Right ventricle myocardium superior (tissue), 1 donor: ENCODE measurements at places on chromosomes 11 and 22. TPM values are rescaled to one million over a fixed set of nuclear protein-coding genes. Genes with fewer than 3 reads are reported as not detected.

DNA sequence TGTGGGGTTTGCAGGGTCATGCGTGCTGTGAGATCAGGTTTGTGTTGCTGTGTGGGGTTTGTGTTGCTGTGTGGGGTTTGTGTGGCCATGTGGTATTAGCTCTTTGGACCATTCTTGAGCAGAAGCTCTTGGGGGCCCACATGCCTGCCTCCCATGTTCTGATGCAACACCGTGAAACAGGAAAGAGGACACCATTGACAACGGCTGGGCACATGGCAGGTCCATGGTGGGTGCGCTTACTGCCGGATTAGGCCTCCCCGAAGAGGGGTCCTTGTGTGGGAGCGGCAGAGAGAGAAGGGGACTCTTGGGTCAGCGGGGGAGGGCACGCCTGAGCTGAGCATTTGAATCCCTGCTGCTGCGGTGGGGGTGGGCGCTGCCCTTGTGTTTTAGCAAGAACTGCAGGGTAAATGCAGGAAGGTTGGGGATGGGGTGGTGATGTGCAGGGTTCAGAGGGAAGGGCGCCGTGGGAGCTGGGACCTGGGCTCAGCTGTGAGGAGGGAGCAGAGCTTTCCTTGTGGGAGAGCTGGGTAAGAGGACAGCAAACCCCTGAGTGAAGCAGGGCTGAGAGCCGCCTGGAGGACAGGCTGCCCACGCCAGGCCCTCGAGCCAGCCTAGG is 361.5 kb downstream of the TBC1D22A start:
- peak; percentile 16 for DNase-seq

DNA sequence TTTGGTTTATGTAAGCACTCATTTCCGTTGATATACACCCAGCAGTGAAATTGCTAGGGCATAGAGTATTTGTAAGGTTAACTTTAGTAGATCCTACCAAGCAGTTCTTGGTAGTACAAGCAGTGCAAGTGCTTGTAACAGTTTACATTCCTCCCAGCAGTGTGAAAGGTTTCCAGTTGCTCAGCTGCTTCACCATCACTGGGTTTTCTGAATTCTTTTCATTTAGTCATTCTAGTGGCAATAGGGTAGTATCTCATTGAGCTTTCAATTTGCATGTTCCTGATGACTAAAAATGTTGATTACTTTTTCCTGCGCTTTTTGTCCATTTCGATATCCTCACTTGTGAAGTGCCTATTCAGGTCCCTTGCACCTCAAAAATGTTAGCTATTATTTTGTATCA is 34.3 kb downstream of the ZNF202 start:
- DNase-seq: no peak

DNA sequence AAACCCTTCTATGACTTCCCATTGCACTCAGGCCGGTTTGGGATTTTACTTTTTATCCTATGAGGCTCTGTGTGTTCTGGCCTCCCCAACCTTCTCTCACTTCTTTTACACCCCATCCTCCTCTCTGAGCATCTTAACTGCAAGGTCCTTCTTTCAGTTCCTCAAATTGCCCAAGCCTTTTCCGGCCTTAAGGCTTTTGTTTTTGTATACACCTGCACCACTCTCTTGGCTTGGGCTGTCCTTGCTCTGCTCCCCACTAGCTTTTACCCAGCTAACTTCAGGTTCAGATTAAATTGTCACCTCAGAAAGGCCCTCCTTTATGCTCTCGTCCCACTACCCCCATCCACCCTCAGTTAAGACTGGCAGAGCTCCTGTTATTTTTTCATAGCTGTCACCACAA is 55.5 kb downstream of the FAM83F start:
- no peak for DNase-seq

GRCh38 chr11:47241841-47242301 is 6.7 kb downstream of the ACP2 start:
- no peak for DNase-seq

DNA sequence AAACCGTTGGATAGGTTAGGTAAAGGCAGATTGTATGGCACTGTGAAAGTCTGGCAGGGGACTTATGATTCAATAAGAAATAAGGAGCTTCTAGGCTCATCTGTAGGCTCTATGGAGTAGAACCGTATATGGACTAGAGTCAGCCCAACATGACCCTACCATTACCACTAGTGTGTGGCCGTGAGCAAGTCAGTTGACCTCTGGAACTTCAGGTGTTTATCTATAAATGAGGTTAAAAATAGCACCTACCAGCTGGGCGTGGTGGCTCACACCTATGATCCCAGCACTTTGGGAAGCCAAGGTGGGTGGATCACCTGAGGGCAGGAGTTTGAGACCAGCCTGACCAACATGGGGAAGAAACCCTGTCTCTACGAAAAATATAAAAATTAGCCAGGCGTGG is 4.4 kb downstream of the HINFP start:
- DNase-seq: no peak

DNA sequence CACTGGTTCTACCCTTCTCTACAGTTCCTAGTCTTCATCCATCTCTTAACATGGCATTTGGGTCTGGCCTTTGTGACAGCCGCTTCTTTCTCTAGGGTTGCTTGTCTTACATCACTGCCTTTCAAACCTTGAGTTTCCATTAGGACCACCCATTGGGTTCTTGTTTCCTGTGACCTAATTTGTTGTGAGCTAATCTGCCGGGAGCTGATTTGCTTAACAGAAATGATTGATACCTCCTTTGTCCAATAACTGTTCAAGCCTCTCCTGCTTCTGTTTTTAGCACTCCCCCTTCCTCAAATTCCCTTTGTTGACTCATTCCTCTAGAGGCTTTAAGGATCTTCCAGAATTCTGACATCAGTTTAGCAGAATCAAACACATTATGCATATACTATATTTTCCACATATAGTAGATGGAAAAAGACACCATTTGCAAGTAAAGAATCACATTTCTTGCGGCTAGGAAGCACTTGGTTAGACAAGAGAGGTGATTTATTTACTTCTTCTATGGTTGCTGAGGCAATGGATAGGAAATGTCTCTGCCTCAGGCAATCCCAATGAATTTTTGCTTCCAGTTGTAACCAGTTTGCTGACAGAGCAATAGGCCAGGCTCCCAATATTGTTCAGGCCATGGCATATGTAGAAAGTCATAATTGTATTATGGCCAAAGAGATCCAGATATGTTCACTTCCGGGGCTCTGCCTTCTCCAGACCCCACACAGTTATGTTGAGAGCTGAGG is 130.7 kb downstream of the SNX19 start:
- DNase-seq: no peak

DNA sequence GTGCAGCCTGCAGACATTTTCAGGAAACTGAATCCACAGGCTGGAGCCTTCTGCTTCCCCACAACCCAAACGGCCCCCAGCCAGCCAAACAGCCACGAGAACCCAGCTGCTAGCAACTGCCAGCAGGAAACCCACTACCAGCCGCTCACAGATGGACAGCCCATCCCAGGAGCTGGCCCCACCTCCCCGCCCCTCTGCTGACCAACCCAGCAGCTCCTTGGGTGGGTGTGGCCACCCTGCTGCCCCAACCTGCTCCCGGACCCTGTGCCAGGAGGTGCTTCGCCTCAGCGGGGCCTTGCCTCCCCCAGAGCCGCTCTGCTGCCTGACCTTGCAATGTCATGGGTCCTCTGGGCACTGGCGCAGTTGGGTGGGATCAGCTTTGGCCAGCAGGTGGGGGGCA is 8.2 kb upstream of the CCDC188 start:
- DNase-seq: no peak

DNA sequence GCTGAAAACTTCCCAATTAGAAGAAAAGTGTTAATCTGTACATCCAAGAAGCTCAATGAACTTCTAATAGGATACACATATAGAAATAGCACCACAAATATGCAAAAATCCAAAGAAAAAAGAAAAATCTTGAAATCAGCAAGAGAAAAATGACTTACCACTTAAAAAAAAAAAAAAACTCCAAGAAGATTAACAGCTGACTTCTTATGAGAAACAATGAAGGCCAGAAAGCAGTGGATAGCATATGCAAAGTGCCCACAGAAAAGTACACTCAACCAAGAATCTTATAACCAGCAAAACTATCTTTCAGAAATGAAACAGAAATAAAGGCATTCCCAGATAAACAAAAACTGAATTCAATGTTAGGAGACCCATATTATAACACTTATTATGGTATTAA is 29.9 kb upstream of the OR5B12 start:
- DNase-seq: no peak

GRCh38 chr22:35476341-35476740 is 64.3 kb upstream of the RASD2 start:
- DNase-seq: no peak

DNA sequence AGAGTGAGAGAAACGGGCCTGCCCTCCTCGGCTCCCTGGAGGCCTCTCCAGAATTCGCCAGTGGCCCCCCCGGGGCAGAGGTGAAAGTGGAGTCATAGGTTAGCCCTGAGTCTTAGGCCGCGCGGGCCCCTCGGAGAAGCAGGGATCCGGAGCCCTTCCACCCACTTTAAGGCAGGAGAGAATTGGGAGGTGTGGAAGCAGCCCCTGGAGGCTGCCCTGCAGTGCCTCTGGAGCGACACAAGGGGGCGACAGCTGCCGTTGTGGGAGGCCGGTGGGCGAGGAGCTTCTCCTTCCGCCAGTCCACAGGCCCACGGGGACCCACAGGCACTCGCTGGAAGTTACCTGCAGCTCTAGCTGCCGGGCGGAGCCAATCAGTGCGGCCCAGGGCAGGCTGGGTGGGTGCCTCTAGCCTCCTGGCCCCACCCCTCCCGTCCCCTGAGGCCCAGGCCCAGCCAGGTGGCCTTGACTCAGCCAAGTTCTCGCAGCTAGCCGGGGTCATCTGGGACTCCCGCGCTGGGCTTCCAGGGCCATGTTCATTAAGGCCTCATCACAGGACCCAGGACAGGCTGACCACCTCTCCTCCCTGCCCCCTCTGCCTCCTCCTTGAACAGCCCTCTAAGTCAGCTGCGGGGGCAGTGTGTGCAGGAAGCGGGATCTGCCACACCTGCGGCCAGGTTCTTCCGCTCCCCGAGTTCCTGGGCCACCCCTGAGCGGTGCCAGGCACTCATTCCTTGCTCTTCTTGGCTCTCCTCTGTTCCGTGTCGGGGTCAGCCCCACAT is 5.0 kb downstream of the DGKZ start:
- peak; percentile 64 for DNase-seq

DNA sequence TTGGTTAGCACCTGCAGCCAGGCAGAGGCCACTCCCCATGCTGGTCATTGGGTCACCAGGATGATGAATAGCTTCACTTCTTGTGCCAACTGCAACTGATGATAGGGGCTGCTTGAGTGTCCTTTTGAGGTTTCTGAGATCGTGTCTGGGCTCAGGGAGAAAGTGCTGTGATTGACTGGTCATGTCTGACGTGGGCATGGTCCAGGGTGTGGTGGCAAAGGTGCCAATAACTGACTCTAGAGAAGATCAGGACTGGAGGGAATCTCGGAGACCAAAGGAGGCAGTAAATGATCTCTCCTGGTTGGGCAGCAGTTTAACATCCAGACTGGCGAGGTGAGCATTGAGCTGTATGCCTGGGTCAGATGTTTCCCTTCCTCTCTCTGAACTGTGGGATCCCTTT is 10.0 kb upstream of the SLC22A6 start:
- no peak for DNase-seq

- no peak for DNase-seq
Measured at GRCh38 chr11:75850787-75851186, 35.8 kb downstream of the UVRAG start.

GRCh38 chr11:4095509-4096230 is 1.1 kb downstream of the RRM1 start:
- DNase-seq: no peak

GRCh38 chr11:73195191-73196007 is 22.7 kb upstream of the P2RY2 start:
- DNase-seq: no peak

- peak; percentile 15 for DNase-seq
Measured at GRCh38 chr22:21734540-21735199, 924 bp downstream of the YPEL1 start.

DNA sequence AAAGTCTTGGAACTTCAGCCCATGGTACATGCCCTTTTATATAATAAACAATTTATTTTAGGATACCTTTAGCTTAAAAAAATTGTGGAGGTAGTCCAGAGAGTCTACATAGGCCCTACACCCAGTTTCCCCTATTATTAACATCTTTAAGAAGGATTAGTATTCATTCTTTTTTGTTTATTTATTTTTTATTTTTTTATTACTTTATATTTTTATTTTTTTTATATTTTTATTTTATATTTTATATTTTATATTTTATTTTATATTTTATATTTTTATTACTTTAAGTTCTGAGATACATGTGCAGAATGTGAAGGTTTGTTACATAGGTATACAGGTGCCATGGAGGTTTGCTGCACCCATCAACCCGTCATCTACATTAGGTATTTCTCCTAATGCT is 15.9 kb upstream of the ABTB2 start:
- DNase-seq: no peak

GRCh38 chr11:84194696-84195095 is 908.5 kb upstream of the CCDC90B start:
- DNase-seq: no peak

- no peak for DNase-seq
Measured at GRCh38 chr11:5197536-5197935, 2.9 kb downstream of the OR51V1 start.

GRCh38 chr11:19805376-19805775 is 92.7 kb downstream of the NAV2 start:
- DNase-seq: no peak

DNA sequence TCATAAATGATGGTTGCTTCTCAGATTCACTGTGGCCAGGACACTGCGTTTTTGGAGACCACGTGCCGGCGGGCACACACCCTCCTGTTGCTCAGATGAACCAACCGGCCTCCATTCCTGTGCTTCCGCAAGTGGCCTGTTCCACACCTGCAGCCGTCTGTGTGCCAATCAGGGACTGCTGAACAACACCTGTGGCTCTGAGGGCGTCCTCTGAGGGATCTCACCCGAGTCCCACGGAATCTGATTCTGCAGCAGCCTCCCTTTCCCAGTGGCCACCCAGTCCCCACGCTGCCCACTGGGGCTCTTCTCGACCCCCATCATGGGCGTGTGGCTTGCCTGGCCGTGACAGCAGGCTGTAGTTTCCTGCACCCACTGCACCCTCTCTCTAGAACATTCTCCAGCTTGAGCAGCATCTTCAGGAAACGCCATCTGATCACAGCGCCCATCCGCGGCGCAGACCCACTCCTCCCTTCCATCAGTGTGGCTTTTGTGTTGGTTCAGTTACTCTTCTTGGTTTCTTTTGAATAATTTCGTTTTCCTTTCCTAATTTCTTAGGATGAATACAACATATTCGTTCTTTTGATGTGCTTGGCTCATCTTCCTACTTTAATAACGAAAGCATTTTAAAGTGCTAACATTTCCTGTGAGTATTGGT is 100.3 kb upstream of the SLC22A12 start:
- DNase-seq: no peak

GRCh38 chr11:75350743-75351540 is 519 bp downstream of the ARRB1 start:
- DNase-seq: peak; percentile 78

The TKFC gene
- total RNA-seq: 12.9 TPM

The OR5D18 gene
- not detected for total RNA-seq

The SLC17A6 gene
- not detected for total RNA-seq

The LRRC56 gene
- 0.13 TPM for total RNA-seq

The ACRV1 gene
- not detected for total RNA-seq

The GTSE1 gene
- total RNA-seq: 0.43 TPM

The ARHGAP32 gene
- total RNA-seq: 5.7 TPM

The EIF4G2 gene
- 714 TPM for total RNA-seq

The IL10RA gene
- 6.2 TPM for total RNA-seq

The IGF2 gene
- 79.9 TPM for total RNA-seq

The DGCR6 gene
- total RNA-seq: 13.8 TPM
